Naive thymus-derived CD4-positive, alpha-beta T cell (primary cell): ENCODE measurements at places on chromosomes 1 and 21. TPM values are rescaled to one million over a fixed set of nuclear protein-coding genes. Genes with fewer than 3 reads are reported as not detected.

- DNase-seq, result no peak
These were observed 88.3 kb upstream of the ARHGAP29 start for GRCh38 chr1:94325377-94326302.

- peak; percentile 74 for DNase-seq
These were observed 3.3 kb downstream of the CNST start for GRCh38 chr1:246569248-246570238.

DNA sequence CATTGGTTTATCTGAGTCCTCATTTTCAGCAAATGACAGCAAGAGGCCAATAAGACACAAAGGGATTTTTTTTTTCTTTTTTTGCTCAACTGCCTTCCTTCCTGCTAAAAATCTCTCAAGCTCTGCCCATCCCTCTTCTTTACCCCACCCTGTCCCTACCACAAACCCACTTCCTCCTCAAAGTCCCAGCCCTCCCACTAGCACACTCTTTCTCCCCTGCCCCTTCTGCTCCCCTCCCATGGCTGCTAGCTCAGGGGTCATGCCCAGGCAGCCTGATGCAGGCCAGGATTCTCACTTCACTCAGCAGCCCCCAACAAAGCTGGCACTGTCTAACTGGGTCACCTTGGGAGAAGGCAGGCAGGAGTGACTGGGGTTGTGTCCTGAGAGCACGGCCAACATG is 28.8 kb upstream of the PPP2R5A start:
- no peak for DNase-seq

- DNase-seq, result no peak
These were observed 4.4 kb upstream of the PGBD5 start for GRCh38 chr1:230430499-230430898.

GRCh38 chr1:182164273-182164672 is 102.8 kb upstream of the ZNF648 start:
- DNase-seq, result no peak

- no peak for DNase-seq
These were observed 734.5 kb downstream of the PTPRU start for GRCh38 chr1:29970747-29971325.

GRCh38 chr21:33011462-33011861 is 14.3 kb upstream of the OLIG2 start:
- DNase-seq, result no peak

DNA sequence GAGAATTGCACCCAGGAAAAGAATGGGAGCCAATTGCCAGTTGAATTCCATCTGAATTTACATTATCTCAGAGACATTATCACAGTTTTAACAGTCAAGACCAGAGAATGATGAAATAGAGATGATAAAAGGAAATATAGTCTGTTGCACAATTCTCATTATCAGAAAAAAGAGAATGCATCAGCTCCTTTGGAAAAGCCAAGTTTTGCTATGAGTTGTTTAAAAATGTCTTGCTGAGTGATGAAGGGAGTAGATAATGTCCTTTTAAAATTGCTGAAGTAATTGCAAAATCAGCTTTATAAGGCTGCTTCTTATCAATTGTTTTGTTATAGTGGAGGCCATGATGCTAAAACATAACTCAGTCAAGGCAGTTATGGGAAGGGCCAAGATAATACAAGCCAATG is 37.9 kb upstream of the EEIG2 start:
- DNase-seq, result no peak

GRCh38 chr1:14928412-14928811 is 225.1 kb upstream of the TMEM51 start:
- DNase-seq, result no peak

DNA sequence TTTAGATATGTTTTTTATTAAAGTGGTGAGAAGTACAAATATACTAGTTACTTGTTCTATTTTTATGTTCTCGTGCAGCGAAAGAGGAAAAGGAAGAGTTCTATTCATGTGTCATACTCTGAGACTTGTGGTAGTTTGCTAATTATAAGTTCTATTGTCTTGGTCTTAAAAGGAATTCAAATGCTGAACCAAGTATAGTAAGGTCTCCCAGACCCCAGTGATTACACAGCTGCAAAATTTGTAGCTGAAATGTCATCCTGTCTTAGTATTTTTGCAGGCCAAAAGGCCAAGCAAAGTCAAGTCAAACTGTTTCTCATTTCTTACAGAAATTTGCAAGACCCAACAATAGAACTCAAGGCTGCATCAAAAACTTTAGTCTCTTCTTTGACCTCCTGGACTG is 268.7 kb downstream of the CHRM3 start:
- DNase-seq, result no peak

DNA sequence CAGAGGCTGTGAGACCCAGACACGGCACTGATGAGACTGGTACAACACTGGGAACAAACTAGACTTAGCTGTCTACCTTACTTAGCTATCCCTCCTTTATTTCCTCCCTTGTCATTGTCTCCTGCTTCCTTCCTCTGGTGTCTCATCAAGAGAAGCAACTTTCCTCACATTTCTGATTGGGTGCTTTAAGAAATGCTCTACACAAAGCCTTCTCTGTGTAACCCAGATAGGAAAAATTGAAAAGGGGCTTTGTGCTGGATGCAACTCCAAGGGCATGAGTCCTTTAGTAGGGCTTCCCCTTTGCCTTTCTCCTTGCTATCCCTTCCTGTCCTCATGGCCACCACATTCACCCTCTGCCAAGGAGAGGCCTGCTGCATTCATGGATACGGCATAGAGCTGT is 274.5 kb downstream of the VAV3 start:
- no peak for DNase-seq

Gene RHBDL2
- not detected for total RNA-seq

Gene PLPPR4
- total RNA-seq, result not detected in 2 replicates

Gene EIF3I
- total RNA-seq, result 104 TPM

GRCh38 chr1:221161571-221162041 is 282.4 kb downstream of the HLX start:
- DNase-seq, result no peak

DNA sequence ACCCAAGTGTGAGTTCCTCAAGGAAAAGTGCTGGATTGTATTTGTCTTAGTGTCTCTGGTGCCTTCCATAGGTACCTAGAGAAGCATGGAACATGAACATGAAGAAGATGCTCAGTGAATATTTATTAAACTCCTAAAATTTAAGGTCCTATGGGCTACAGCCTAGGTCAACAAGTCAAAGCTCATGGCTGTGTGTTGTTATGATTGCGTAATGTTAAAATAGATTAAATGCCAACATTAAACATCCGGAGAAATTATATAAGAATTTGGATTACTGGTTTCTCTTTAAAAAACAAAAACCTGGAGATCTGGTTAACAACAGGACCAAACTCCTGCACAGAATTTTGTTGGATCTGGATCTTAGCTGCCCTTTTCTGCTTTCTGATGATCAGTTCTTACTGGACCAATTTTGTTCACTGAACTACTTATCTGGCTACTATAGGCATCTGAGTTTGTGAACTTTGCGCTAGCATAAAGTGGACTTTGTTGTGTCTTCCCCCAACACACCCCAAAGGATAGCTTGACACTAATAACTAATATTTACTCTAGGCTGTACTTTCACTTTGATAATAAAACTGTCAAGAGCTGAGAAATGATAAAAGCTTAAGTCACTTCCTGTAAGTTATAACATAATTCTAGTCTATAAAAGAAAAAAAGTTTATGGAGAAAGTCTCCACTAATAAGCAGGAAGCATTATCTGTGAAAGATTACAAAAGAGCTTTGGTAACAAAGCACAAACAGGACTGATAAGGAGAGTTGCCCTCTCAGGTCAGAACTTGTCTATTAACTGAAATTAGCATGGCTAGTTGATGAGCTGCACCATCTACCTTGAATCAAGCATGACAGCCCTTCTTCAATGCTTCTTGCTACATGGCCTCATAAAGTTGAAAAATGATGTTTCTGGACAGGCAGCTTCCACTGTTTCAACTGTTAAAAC is 20.7 kb downstream of the F5 start:
- no peak for DNase-seq

GRCh38 chr1:68141071-68142021 is 90.9 kb upstream of the DIRAS3 start:
- DNase-seq, result no peak

DNA sequence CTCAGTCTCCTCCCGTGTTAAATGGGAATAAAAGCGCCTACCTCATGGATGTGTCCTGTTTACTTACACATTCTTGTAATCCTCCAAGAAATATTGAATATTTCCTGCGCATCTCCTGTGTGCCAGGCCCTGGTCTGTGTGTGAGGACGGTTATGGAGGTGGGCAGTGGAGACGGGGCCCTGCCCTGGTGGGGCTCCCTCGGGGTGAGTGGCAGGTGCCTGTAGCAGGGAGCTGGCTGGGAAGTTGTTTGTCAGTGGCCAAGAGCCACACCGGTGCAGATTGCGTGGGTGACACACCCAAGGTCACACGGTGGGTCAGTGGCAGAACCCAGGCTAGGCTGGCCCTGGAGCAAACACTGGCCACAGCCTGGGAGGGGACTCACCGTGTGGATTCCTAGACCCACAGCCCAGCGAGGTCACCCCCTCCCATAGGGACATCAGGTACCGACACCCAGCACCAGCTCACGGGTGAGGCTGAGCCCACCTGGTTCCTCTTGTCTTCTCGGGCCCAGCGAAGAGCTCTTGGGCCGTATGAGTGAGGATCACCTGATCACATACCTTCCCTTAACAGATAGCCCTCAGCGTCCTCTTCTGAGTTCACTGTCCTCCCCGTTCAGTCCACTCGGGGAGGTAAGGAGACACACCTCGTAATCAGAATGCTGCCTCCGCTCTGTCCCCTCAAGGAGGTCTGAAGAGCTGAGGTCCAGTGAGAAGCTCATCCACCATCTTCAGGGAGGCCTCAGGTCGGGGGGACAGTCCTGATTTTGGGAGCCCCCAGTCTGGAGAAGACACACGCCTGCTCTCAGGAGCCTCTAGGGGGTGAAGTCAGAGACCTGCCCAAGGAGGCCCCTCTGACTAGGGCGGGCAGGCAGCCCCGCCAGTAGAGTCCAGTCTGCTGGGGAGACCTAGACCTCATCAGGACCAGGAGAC is 349.6 kb downstream of the MATN1 start:
- no peak for DNase-seq

- no peak for DNase-seq
These were observed 10.1 kb upstream of the EPRS1 start for GRCh38 chr1:220056374-220056773.

Gene PCNX2
- 61.8 TPM for total RNA-seq

- DNase-seq, result no peak
These were observed 919 bp downstream of the CTSS start for GRCh38 chr1:150764617-150765101.

- no peak for DNase-seq
These were observed 103.7 kb downstream of the BARHL2 start for GRCh38 chr1:90613371-90613770.

- DNase-seq, result no peak
These were observed 22.7 kb upstream of the ZNF436 start for GRCh38 chr1:23392125-23392855.

GRCh38 chr1:240343966-240344365 is 252.3 kb downstream of the FMN2 start:
- DNase-seq, result no peak

Gene MCOLN2
- total RNA-seq, result 12.4 TPM

GRCh38 chr21:41453198-41453597 is 27.2 kb downstream of the MX1 start:
- no peak for DNase-seq

Gene PRMT6
- 10.4 TPM for total RNA-seq

DNA sequence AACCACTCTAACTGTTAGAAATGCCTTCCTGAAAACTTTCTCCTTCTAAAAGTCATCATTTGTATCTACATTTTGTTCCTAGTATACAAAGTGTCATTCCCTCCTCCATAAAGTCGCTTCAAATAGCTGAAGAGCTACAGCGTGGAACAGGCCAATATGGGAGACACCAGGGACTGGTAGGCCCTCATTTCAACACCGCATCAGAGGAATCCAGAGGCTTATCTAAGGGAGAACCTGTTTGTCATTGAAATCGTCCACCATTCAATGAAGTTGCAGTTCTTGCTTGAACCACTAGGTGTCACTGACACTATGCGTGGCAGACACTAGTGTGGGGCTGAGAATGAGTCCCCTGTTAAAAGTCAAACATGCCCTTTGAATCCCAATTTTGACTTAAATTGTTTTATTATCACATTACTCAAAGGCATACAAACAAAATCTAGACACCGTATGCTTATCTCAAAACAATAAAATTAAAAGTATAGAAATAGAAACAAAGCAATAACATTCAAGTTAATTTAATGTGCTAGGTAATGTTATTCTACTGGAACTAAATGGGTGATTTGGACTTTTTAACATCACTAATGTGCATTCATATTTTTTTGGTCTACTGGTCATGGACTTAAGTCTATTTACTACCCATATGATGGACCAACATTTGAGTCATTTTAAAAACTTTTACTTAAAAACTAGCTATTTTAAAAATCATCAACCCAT is 182.3 kb downstream of the FCRL5 start:
- peak; percentile 24 for DNase-seq

Gene HSPA6
- 0.32 TPM for total RNA-seq

Gene LCE1F
- total RNA-seq, result not detected

Gene RNASEL
- 32.2 TPM for total RNA-seq

Gene CLIC6
- 0.56 TPM for total RNA-seq

GRCh38 chr1:229900220-229900619 is 166.8 kb upstream of the GALNT2 start:
- DNase-seq, result no peak

DNA sequence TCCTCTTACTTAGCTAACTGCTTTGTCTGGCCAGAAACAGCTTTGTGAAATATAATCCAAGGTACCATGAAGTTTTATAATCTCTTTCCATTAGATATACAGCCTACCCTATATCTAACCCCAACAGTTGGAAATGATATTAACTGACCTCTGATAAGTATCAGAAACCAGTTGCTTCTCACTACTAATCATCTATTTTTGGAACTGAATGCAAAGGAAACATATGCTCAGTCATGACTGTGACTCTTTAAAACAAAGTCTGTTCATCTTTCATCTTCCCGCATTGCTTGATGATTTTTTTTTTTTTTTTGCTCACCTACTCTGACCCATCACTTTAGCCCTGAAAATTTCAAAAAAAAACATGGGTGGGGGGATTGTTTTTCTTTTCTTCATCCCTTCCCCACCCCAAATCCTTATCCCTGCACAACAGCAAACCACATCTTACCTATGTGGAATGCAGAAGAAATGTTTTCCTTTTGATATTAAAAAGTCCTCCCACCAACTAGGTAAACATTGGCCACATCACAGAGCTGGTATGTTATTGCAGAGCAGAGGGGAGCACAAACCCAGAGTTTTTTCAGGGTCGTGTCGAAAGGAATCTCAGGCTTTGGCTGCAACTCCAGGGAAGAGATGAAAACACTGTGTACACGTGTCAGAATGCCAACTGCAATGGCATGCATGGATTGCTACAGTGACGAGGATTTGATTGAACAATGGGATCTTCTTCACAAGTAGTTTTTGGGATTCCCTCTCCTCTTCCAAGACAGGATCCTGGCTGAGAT is 137.3 kb downstream of the SLC30A10 start:
- DNase-seq, result no peak

Gene DCLRE1B
- total RNA-seq, result 4.9 TPM

DNA sequence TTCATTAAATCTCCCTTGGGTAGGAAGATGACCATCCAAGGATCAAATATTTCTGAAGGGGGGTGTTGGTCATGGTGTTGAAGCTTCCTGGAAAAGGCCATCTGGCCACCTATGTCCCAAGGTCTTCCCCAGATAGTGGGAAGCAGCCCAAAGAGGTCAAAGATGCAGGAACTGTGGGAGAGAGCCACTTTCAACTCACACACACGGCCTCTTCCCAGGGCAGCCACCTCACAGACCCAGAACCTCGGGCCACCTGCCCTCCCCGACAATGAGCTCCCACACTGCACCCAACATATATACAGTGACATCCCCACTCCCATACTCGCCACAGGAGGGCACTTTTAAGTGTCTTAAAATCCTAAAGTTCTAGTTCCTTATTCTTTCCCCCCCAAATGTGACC is 164.5 kb upstream of the ETV3 start:
- DNase-seq, result no peak

- no peak for DNase-seq
These were observed 99.1 kb downstream of the DNM3 start for GRCh38 chr1:171940368-171940767.
